ENCODE measurements at places on chromosomes 2 and 18.

DNA sequence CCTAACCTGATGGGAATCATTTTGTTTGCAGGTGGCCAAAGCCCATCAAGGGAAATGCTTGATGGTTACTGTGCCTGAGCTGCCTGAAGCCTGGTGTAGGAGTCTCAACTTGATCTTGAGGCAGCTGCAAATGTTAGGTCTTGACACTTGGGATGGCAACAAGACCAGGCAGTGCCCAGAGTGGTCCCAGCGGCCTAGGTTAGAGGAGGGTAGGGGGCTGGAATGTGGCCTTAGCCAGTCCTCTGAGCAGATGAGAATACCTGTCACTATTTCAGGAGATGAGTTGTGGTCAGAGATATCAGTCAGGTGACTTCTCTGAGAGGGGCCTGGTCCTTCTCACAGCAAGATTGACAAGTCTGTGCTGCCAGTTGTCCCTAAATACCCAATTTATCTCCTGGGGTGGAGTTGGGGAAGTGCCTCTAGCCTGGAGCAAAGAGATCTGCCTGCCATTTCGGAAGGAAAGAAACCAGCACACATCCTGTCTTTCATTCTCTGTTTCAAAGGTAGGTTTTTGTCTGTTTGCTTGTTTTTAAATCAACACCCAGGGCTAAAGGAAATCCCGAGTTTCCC is 13.4 kb downstream of the SPTBN1 start:
- DNase-seq, result no peak

DNA sequence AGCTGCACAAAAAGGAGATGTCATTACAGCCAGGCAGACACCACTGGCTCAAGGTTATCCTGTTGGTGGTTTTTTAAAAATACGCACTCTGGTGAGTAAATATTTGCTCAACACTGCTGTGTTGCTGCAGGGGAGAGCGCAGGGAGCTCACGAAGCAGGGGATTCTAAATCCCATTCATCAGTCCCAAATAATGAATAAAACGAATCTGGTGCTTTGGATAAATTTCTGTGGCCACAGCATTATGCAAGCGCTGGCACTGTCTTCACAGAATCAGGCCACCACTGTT is 256.2 kb downstream of the HDAC4 start:
- no peak for DNase-seq

DNA sequence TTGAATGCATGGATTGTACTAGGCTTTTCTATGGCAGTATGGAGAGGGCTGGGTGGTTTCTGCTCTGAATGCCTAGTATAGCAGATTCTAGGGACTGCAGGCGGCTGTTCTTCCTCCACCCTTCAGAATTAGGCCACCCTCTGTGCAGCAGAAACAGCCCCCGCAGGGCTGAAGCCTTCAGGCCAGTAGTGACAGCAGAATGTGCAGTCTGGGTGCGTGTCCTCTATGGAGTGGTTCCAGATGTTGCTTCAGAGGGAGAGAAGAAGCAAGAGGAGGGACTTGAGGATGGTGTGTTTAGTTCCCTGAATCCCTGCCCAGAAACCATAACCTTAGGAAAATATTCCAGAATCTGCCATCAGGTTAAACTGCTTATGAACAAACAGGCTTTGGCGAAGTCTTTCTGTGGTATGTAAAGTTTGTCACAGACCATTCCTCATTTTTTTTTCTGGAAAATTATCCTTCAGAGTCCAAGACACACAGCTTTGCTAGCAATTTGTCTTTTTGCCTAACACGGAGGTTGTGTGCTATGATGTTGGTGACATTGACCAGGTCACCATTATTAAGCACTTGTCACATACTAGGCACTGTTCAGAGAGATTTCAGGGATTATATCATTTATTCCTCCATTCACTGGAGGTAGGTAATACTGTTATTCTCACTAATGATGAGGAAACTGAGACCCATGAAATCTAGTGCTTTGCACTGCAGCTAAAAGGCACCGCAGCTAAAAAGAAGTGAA is 21.1 kb downstream of the CASP10 start:
- DNase-seq, result no peak

DNA sequence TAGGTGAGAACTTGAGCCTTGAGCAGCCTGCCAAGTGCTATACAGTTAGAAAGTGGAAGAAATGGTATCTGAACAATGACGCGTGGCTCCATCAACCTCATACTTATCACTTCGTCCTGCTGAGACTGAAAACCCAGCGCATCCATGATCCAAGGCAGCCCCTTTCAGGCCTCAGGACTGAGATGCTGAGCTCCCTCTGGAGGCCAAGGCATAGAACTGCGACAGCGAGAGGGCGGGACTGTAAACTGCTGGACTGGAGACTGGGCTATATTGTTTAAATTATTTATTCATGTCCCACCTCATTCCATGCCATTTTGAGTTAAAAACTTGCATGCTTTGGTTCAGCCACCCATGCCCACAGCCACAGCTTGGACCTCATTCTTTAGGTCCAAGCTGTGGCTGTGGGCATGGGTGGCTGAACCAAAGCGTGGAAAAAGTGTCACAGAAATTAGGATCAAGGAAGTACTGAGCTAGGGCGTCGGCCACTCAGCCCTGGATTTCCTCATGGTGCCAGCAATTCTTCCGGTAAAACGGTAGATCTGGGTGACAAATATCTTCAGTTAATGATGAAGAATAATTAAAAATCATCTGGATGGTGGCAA is 195.5 kb downstream of the L3MBTL4 start:
- no peak for DNase-seq

DNA sequence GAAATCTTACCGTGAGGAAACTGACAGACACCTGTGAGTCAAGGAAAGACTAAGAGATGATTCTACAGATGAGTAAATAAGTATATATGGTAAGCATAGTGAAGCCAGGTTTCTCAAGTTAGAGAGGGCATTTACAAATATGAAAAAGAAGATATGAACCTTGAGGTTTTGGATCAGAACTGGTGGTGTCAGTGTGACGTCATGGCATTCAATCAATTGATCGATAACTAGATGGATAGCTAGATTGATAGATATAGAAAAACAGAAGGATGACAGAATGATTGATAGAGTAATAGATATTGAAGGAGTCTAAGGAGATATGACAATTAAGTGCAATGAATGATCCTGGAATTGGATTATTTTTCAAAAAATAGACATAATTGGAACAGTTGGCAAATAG is 350.2 kb upstream of the MC4R start:
- no peak for DNase-seq

- DNase-seq, result no peak
Measured at GRCh38 chr18:77811503-77811902, 561.9 kb downstream of the GALR1 start.

Data from CD4-positive, alpha-beta T cell treated with Interferon gamma for 1 hour (primary cell).